ENCODE measurements at places on chromosomes 4 and X. TPM values are rescaled to one million over a fixed set of nuclear protein-coding genes. Genes with fewer than 3 reads are reported as not detected.
A peak's percentile ranks its signal among the peaks of the same experiment; 100 is the strongest.

GRCh38 chr4:171650543-171650942, 162.7 kb upstream of the GALNTL6 start:
- H3K4me1 ChIP-seq = no peaks in the 10 kb centered on the region
- DNase-seq = peak; percentile 10
- no peaks in the 10 kb centered on the region for H3K36me3 ChIP-seq
- no peaks in the 10 kb centered on the region for H3K27me3 ChIP-seq

- H3K4me3 ChIP-seq = no peak overlapping the region
- H3K36me3 ChIP-seq = no peaks in the 10 kb centered on the region
- no peaks in the 10 kb centered on the region for H3K27me3 ChIP-seq
- H3K27ac ChIP-seq = no peak overlapping the region
- DNase-seq = no peak
Measured at GRCh38 chrX:63186137-63186536, 165.0 kb downstream of the SPIN4 start.

- peaks cover 4% of the 10 kb centered on the region for H3K4me1 ChIP-seq
- no peaks in the 10 kb centered on the region for H3K27me3 ChIP-seq
- H3K4me3 ChIP-seq = no peak overlapping the region
- H3K36me3 ChIP-seq = no peaks in the 10 kb centered on the region
- peak; percentile 25 for DNase-seq
Measured at GRCh38 chr4:38605753-38606586, 58.0 kb upstream of the KLF3 start.

The FGD1 gene
- 28.8 TPM for total RNA-seq

DNA sequence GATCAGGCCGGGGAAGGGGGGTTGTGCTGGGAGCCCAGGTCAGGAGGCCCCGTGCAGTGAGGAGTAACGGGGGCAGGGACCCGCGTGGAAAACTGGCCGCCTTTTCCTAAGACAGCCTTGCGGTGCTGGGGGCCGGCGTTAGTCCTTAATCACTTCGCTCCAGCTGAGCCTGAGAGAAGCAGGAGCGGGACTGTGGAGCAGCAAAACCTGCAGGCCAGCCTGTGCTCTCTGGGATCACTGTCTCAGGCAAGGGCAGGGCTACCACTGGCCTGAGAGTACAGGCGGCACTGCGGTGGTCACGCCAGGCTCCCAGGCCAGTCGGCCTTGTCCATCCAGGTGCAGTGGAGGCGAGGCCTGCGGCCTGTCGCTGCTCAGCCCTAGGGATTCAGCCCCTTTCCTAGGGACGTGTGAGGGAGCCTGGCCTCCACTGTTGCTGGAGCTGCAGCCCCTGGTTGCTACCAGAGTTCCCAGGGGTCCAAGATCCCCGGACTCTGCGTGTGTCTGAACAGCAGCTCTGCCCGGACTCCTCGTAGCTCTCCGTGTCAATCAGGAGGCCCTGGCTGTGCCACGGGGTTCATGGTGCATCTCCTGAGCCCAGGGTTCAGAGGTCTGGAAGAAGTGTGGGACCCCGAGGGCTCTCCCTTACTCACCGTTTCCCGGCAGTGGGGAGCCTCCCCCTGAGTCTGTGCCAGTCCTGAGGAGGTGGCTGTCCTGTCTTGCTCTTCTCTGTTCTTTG, 2141.7 kb upstream of the TENM3 start:
- H3K27ac ChIP-seq = no peak overlapping the region
- no peaks in the 10 kb centered on the region for H3K4me1 ChIP-seq
- H3K36me3 ChIP-seq = no peaks in the 10 kb centered on the region
- no peaks in the 10 kb centered on the region for H3K27me3 ChIP-seq
- DNase-seq = no peak
- H3K4me3 ChIP-seq = no peak overlapping the region
